Glomerular endothelial cell (primary cell): ENCODE measurements at places on chromosomes 6 and 20. TPM values are rescaled to one million over a fixed set of nuclear protein-coding genes. Genes with fewer than 3 reads are reported as not detected.

The ULBP1 gene
- total RNA-seq, result 3.3 and 4.1 TPM in 2 replicates

The OR2H2 gene
- not detected in 2 replicates for total RNA-seq

The MTG2 gene
- total RNA-seq, result 17.8 and 26.4 TPM in 2 replicates

The MKKS gene
- total RNA-seq, result 7.0 and 7.9 TPM in 2 replicates

The CFAP61 gene
- not detected in 2 replicates for total RNA-seq

The F13A1 gene
- not detected in 2 replicates for total RNA-seq

The TRERF1 gene
- 1.2 and 2.5 TPM in 2 replicates for total RNA-seq

The FRK gene
- 0.06 and 0.53 TPM in 2 replicates for total RNA-seq

The FNDC1 gene
- 0.06 TPM in 1 of 2 replicates, not detected in the other for total RNA-seq

The COL9A1 gene
- total RNA-seq, result not detected in 2 replicates

The C6orf118 gene
- total RNA-seq, result not detected in 2 replicates

The ADGRF5 gene
- total RNA-seq, result 495 and 502 TPM in 2 replicates

The CLPSL2 gene
- not detected in 2 replicates for total RNA-seq

The SIGLEC1 gene
- total RNA-seq, result not detected in 2 replicates

The MAP7 gene
- 0.06 and 0.82 TPM in 2 replicates for total RNA-seq

The C4A gene
- total RNA-seq, result 1.3 and 1.8 TPM in 2 replicates

The DDR1 gene
- 9.1 and 18.7 TPM in 2 replicates for total RNA-seq

The L3MBTL3 gene
- total RNA-seq, result 14.8 and 21.1 TPM in 2 replicates

The TRIM40 gene
- not detected in 2 replicates for total RNA-seq

The NKX2-2 gene
- total RNA-seq, result not detected in 2 replicates

The FAM209B gene
- total RNA-seq, result not detected in 2 replicates

The CASS4 gene
- total RNA-seq, result not detected in 2 replicates

The DSP gene
- total RNA-seq, result 20.6 and 75.0 TPM in 2 replicates

The GNMT gene
- total RNA-seq, result not detected in 2 replicates

The TMC2 gene
- not detected in 2 replicates for total RNA-seq

The FAM217A gene
- total RNA-seq, result not detected in 2 replicates

The MCM3 gene
- total RNA-seq, result 37.6 and 45.4 TPM in 2 replicates

The KCNK5 gene
- not detected in 2 replicates for total RNA-seq

The NR2E1 gene
- not detected in 2 replicates for total RNA-seq

The RIPPLY2 gene
- not detected in 2 replicates for total RNA-seq

The TCFL5 gene
- 12.1 and 17.4 TPM in 2 replicates for total RNA-seq

The RAB44 gene
- total RNA-seq, result 0.06 TPM in 1 of 2 replicates, not detected in the other

The PRDM13 gene
- total RNA-seq, result not detected in 2 replicates

The TRIM31 gene
- total RNA-seq, result not detected in 2 replicates

The COL11A2 gene
- total RNA-seq, result under 0.01 and 0.53 TPM in 2 replicates

The CLIC5 gene
- total RNA-seq, result 0.05 and 0.12 TPM in 2 replicates

The ZNF334 gene
- 0.73 and 1.1 TPM in 2 replicates for total RNA-seq

The ENPP3 gene
- total RNA-seq, result not detected in 2 replicates

The HTR1E gene
- not detected in 2 replicates for total RNA-seq

The ARFGEF3 gene
- 4.5 and 5.1 TPM in 2 replicates for total RNA-seq

The RAET1E gene
- total RNA-seq, result 0.39 TPM in 1 of 2 replicates, not detected in the other

The ENPP4 gene
- 4.1 and 4.9 TPM in 2 replicates for total RNA-seq

The TFAP2A gene
- total RNA-seq, result 0.29 and 0.78 TPM in 2 replicates

The RBM24 gene
- 5.5 and 8.2 TPM in 2 replicates for total RNA-seq

The SYNDIG1 gene
- not detected in 2 replicates for total RNA-seq

The TMEM217 gene
- total RNA-seq, result 13.8 and 15.7 TPM in 2 replicates

The PRICKLE4 gene
- 5.4 and 6.4 TPM in 2 replicates for total RNA-seq

The SLX4IP gene
- 2.8 and 3.4 TPM in 2 replicates for total RNA-seq
